ENCODE measurements at places on chromosomes 11 and 22.

DNA sequence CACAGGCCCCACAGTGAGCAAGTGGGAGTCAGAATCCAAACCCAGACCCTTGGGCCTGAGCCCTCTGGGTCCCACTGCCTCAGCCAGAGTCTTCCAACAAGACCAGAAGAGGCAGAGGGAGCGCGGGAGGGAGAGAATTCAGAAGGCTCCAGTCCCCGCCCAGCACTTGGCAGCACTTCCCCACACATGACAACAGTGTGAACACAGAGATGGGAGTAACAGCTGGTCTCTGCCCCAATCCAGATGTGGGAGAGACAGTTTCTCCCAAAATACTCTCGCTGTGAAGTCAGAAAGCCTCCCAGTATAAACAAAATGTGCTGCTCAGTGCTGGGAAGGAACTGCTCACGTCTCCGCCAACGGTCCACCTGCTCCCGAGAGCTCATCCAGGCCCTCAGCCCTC is 219.9 kb downstream of the MN1 start:
- peak; percentile 92 for DNase-seq

DNA sequence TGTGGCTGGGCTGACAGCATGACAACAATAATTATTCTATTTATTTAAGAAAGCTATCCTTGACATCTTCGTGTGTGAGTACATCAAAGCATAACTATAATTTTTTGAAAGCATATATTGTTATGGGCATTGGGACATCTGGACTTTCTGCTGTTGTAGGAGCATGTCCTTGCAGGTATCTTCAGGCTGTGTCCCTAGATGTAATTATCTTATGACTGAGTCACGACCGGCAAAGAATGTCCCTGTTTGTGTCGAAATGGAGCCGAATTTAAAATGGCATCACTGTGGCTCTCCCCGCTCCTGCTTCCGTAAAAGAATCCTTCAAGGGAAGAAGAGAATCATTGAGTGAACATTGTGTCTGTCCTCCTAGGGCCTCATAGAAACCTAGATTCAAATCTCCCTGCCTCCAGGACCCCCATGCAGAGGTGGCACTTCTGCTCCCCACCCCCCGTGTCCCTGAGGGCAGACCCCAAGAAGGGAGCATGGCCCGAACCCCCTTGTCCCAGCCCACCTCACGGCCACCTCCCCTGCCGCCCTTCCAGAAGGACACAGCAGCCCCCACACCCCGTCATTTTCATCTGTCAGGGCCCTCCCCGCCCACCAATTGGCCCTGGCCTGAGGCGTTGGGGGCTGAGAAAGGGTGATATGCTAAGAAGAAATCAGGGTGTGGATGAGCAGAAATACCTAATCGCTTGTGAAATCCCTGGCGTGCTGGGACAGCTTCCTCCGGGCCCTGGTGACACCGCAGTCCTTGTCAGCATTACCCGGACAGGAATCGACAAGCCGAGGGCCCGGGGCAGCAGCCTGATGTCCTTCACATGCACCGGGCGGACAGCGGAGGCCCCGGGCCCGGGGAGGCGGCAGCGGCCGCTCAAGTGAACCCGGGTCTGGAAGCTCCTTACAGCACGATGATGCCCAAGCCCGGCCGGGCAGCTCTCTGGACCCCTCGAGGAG is 48.6 kb upstream of the SLC22A12 start:
- DNase-seq, result no peak

- DNase-seq, result peak; percentile 44
Observed at GRCh38 chr11:70281156-70281609, 10.7 kb downstream of the PPFIA1 start.

DNA sequence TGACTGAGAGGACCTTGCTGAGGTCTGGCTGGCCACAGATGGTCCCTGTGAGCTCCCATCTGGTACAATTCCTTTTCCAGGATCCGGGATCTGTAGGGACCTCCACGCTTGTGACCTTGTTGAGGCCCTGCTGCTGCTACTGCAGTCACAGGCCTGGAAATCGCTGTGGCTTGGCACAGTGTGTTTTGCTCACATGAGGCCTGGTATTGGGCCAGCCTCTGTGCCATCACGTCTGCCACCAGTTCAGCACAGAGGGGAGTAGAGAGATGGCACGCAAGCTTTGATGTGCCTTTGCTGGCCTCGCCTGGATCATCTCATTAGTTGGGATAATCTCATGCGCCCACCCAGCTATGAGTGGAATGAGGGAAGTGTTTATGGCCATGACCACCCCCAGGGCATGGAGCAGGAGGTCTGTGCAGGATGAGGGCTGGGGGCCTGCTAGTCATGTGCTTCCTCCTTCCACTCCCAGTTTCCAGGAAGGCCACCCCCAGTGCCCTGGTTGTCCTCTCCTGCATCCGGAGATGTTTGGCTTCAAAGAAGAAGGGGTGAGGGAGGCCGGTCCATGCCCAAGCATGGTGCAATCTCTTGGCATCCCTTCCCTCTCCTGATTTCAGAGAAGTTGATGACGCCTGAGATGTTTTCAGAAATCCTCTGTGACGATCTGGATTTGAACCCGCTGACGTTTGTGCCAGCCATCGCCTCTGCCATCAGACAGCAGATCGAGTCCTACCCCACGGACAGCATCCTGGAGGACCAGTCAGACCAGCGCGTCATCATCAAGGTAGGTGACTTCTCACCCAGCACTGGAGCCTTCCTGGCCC is 22.4 kb downstream of the DERL3 start:
- no peak for DNase-seq

GRCh38 chr11:34653851-34654482 is 33.1 kb downstream of the EHF start:
- DNase-seq, result no peak

- peak; percentile 10 for DNase-seq
Observed at GRCh38 chr11:134555510-134555909, 143.5 kb upstream of the B3GAT1 start.

GRCh38 chr11:65744026-65744698 is 23.6 kb upstream of the RNASEH2C start:
- peak; percentile 68 for DNase-seq

DNA sequence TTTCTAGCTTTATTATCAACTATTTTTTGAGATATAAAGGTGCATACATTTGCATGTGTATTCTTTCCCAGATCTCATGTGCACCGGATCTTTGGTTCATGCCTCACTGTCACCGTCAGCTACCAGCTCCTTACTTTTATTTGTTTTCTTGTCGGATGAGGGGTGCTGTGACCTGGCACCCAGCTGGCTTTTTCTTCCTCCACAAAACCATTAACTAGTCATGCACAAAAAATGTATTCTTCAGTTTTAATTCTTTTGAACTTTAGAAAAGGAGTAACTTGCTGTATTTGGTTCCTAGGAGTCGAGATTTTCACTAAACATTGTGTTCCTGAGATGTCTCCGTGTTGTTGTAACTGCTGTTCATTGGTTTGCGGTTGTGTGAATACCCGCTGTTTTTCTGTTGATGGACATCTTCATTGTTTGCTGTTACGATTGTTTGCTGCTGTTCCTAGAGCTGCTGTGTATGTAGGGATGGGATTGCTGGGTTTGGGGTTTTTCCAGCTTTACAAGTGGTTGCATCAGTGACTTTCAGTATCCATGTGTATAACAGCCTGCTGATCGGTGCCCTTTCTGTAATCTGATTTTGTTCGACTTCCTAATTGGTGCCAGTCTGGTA is 39.4 kb downstream of the MOV10L1 start:
- no peak for DNase-seq

GRCh38 chr11:34599406-34599945 is 21.4 kb upstream of the EHF start:
- no peak for DNase-seq

- peak; percentile 93 for DNase-seq
Observed at GRCh38 chr11:117843666-117844484, 19.3 kb upstream of the FXYD2 start.

DNA sequence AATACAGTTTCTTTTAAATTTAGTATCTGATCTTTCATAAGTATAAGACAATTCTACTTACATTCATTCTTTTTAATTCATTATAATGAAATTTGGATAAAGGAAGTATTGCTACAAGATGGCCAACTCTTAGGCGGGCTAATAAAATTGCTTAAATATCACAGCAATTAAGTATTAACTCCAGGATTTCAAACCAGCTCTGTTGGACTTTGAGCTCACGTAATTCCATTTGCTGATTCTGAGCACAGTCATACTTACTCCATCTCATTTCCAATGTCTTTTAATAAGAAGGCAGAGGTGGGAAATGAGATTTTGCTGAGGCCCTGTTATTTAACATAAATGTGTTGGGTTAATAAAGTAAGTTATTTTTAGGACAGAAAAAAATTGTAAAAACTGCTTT is 748.1 kb downstream of the KCNA4 start:
- DNase-seq, result no peak

DNA sequence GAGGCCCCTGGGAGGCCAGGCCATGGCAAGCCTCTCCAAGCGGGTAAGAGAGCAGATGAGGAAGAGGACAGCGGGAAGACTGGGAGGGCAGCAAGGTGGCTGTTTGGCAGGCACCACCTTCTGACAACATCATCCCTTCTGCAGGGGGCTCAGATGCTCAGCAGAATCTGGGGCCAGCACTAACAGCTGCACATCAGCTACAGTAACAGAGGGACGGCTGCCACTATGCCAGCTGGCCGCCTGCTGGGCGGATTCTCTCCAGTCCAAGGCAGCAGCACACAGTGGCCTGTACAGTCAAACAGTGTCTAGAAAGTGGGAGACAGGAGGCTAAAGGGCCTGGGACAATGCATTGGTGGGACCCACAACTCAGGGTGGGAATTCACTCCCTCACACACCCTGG is 10.7 kb upstream of the TXN2 start:
- no peak for DNase-seq

DNA sequence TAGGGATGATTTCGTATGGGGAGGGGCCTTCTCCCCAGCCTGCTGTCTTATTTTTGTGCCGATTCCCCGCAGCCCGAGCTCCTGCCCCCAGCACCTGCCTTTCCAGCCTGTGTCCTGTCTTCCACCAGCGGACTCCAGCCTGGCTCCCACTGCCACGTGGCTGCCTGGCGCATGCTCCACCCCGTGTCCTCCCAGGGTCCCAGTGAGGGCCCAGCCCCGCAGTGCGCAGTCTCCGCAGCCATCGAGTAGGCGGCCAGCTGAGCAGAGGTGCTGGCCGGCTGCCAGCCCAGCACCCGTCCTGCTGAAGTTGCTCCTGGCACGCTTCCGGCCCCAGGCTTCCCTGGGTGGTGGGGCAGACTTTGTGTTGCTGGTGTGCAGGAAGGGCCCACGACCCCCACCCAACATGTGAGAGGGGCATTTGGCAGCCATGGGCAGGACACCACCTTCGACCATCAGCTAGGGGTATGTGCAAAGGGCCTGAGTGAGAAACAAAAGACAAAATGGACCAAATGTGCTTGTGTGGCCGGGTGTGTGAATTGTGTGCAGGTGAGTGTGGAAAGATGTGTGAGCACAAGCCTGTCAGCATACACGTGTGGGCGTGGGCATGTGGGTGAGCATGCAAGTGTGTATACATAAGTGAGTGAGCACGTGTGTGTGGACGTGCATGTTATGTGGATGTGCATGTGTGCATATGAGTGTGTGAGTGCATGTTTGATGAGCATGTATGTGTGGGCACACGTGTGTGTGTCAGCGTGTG is 55.9 kb downstream of the RTN4R start:
- no peak for DNase-seq

GRCh38 chr22:40580631-40581030 is 55.9 kb downstream of the MRTFA start:
- DNase-seq, result no peak

- no peak for DNase-seq
Observed at GRCh38 chr11:134471087-134471715, 59.2 kb upstream of the B3GAT1 start.

DNA sequence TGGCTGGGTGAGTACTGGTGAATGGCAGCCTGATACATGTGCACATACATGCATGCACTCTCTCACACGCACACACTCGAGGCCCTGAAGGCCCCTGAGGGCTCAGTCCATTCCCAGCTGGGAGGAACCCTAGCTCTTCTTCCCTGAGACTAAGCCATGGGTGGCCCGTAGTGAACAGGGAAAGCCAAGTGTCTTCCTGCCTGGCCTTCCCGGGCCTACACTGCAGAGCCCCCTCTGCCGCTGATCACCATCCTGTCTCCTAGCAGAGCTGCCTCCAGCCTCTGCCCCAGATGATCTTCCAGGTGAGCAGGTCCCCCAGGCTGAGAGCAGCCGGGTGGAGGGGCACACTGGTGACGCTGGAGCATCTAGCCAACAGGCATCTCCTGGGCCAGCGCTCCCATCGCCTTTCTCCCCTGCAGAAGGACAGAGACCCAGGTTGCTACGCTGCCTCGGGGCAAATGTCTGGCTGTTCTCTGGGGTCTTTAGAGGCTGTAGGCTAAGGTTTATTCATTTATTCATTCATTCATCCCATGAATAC is 57.3 kb downstream of the CD82 start:
- peak; percentile 11 for DNase-seq

GRCh38 chr11:130435671-130436070 is 7.3 kb upstream of the ADAMTS8 start:
- DNase-seq, result no peak

DNA sequence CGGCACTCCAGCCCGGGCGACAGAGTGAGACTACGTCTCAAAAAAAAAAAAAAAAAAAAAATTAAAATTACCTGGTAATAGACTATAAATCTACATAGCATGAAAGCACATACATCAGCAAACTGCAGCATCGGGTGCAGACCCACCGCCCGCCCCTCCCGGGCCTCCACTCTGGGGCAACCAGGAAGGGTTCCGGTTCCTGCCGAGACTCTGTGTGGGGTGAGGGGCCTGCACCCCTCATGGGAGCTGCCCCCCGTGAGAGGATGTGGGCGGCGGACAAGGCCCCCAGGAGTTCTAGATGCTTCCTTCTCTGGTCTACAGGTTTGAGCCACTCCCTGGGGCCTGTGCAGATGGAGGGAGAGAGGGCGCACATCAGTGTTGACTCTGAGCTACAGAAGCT is 9.1 kb downstream of the DRD4 start:
- no peak for DNase-seq

- no peak for DNase-seq
Observed at GRCh38 chr11:2580061-2580421, 119.8 kb downstream of the KCNQ1OT1 start.

Data from testis (tissue), 5 donors.